ENCODE measurements at places on chromosomes 7 and 10. TPM values are rescaled to one million over a fixed set of nuclear protein-coding genes. Genes with fewer than 3 reads are reported as not detected.

DGKB gene
- not detected for total RNA-seq

CAV1 gene
- total RNA-seq = 1,483 TPM

SSC4D gene
- total RNA-seq = 0.46 TPM

PLAC9 gene
- total RNA-seq = 1.7 TPM

HMX3 gene
- total RNA-seq = not detected

NANOS1 gene
- total RNA-seq = 0.40 TPM

HOXA6 gene
- 20.7 TPM for total RNA-seq

TMUB1 gene
- total RNA-seq = 36.7 TPM

NXPH1 gene
- total RNA-seq = not detected

SLC18A3 gene
- total RNA-seq = not detected

ZCCHC24 gene
- 5.7 TPM for total RNA-seq

PKD1L1 gene
- total RNA-seq = 3.0 TPM

DNA sequence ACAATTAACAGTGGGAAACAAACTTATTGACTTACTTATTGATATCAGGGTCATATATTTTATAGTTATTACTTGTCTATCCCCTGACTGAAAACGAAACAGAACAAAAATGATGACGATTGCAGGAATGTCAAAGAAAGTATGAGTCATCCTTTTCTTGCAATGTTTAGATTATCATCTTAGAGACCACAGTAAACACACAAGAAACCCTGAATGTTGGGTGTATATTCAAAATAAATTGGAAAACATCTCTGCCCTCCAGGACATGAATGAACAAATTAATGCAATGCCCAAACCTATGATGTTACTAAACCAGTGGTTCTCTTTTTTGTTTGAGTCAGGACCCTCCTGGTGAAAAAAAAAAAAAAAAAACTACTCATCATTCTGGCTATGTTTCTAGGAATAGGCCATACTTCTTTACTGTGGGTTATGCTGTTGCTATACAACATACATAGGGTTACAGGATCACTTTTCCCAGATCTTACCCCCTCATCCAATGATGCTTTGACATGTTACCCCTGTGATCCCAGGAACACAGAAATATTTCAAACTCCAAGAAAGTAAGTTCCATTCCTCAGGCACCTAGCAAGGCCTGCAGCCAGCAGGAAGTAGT, 623.4 kb upstream of the IGFBP3 start:
- peak; percentile 72 for DNase-seq

- DNase-seq = no peak
Measured at GRCh38 chr7:39526666-39527065, 39.5 kb upstream of the YAE1 start.

DNA sequence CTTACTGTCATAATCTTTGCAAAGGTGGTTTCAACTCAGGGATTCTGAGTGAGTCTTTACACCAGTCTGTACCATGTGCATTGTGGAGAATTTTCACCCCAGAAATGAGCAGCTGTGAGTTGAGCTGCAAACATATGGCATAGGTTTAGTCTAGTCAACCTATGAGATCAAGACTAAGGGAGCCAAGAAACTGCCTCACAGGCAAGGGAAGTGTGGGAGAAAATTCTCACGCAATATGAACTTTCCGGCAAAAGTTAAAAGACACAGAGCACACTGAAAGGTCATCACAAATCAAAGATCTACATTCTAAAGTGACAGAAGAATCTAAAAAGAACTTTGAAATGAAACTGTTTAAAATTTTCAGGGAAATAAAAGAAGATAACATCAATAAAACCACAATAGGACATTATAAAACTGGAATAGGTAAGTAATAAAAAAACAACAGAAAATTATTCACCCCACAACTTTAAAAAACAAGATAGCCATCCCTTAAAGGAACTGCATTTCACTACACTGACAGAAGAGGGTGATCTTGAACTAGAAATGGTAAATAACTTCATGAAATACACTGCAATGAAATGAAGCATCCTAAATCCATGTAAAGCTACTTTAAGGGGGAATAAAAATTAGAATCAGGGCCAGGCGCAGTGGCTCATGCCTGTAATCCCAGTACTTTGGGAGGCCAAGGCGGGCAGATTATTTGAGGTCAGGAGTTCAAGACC, 63.5 kb downstream of the LGI1 start:
- peak; percentile 31 for DNase-seq

- DNase-seq = no peak
Measured at GRCh38 chr10:83987216-83987615, 152.1 kb upstream of the GHITM start.

- DNase-seq = no peak
Measured at GRCh38 chr7:6284055-6284400, 11.6 kb upstream of the CYTH3 start.

- DNase-seq = no peak
Measured at GRCh38 chr10:96721207-96721572, 876 bp upstream of the PIK3AP1 start.

- no peak for DNase-seq
Measured at GRCh38 chr10:24278176-24278889, 69.4 kb downstream of the KIAA1217 start.

DNA sequence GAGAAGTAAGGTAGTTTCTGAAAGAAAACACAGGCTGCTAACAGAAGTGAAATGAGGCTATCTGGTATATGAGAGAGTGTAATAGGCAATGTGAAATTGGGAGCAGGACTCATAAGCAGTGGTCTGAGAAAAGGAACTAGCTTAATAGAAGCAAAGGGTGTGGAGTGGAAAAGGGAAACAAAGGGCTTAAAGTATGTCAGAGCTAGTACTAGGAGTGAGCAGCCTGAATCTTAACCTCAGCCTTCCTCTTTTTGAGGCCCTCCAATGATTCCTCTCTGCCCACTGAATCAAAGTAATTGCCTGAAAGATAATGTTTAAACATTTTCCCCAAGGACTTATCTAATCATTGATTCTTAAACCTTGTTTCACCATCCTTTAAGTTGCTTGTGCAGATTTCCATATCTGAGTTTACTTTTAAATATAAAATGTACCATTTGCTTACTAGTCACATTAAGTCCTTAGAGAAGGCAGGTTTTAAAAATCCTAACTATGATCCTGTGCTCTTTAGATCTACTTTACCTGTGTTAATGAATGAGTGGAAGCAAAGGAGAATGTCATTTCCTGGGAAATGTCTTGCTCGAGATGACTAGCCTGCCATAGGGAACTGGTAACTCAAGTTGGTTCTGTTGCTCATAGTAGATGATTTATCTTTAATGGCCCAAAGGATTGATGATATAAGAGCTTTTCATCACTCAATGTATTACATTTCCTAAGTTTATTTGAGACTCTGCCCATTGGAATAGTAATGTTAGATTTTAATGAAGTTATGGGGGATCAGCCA, 155.0 kb downstream of the SKAP2 start:
- DNase-seq = no peak

- DNase-seq = no peak
Measured at GRCh38 chr7:87391020-87391701, 45.7 kb downstream of the CROT start.

GRCh38 chr10:1630304-1630703, 107.0 kb downstream of the ADARB2 start:
- no peak for DNase-seq

DNA sequence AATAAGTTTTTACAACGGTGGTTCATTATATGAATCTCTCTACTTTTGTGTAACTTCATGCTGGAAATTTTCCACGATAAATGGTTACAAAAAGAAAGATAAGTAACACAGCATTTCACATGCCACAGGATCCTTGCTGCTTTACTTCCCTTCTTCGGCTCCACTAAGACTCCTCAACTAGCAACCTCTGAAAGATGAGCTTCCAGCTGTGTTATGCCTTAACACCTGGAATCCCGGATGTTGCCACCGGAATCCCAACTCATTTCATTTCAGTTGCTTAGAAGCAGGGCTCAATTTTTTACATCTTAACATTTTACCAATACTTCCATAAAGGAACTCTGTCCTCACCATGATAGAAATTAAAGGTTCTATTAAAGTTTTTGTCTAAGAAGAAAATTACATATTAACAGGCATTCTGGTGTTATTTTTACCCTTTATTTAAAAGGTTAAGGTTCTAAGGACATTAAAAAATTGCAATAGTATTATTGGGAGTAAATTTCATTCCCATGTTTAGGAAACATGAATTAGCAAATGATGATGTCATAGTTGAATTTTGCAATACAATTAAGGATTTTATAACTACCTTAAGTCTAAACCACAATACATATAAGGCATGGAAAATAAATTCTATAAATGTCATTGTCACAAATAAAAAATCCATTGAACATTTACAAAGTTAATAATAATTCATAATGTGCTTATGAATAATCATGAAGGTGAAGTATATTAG, 57.1 kb upstream of the IL6 start:
- DNase-seq = no peak

DNA sequence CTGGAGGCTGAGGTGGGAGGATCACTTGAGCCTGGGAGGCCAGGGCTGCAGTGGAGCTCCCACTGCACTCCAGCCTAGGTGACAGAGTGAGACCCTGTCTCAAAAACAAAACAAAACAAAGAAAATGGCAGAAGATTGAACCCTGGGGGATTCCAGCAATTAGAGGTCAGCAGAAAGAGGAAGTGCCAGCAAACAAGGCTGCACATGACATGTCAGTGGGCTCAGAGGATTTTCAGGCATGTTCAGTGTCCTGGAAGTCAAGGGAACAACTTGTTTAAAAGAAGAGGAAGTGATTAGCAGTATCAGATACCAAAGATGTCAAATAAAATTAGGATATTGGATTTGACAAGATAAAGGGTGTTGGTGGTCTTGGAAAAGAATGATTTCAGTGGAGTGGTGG, 32.3 kb downstream of the RAB18 start:
- DNase-seq = no peak

DNA sequence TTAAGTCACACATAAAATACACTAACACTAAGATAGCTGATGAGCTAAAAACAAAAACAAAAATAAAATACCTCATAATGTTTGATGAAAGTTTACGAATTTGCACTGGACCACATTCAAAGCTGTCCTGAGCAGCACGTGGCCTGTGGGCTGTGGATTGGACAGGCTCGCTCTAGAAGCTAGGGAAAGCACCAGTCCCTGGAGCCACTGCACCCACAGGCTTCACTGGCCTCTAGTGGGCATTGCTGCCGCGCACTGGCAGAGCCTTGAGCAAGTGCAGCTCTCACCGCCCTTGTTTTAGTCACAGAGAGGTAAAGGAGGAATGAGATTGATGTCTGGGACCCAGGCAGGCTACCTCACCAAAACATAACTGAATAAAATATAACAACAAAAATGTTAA, 67.6 kb downstream of the PAX2 start:
- DNase-seq = no peak

DNA sequence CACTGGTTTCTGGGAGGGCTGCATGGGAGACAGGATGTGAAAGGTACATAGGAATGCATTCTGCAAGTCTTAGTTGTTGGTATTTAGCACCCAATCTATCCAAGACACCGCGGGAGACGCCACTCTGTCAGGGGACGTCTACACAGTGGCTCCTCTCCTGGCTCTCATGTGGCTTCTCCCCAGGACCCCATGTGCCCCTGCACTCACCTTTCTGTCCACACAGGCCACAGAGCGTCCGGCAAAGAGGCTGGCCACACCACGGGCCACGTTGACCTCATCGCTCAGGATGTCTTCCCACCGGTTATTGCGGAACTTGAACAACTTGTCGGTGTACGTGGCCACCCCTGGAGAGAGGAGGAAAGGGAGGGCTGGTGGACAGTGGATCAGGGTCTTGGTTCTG, 73.4 kb downstream of the GOLGA7B start:
- DNase-seq = no peak

DNA sequence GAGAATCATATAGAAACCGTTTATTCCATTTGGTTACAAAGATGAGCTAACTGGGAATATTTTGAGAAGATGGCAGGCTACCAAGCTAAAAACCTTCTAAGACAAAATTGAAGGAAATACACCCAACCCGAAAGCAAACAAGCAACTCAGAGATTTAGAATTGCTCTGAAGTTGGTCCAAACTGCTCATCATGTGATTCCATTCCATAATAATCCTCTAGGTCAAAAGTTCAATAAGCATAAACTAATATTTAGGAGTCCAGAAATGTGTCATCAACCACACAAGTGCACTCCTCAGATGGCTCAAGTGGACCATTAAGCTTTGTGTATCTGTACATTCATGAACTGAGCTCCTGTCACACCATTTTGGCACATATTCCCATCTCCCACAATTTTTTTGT, 28.7 kb downstream of the DGKI start:
- no peak for DNase-seq

DNA sequence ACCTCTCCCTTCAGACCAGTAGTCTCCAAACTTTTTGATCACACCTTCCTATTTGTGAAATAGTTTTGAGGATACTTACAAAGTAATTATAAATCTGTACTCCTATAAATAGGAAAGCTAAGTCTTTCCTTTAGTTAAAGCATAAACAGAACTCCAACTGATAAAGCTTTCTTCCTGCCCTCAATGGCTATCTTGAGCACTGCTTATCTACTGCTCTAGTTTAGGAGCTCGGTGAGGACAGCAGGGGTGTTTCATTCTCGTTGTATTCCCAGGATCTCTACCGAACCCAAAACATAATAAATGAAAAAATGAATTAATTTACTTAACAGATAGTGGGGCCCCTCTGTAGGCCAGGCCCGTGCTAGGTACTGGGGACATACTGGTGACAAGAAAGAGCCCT, 17.7 kb downstream of the SORBS1 start:
- no peak for DNase-seq

DNA sequence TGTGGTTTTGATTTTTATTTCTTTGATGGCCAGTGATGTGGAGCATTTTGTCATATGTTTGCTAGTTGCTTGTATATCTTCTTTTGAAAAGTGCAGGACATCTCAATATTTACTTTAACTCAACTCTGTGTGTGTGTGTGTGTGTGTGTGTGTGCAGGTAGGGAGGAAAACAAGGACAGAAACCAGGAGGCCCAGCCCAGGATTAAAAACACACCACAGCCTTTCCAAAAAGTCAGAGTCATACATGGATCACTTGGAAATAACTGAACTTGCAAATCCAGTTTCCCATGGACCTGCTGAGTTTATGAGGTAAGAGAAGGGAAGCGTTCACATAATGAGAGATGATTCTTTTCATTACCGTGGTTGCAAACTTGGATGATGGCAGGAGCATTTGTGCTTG, 189.9 kb upstream of the LYZL1 start:
- DNase-seq = no peak

DNA sequence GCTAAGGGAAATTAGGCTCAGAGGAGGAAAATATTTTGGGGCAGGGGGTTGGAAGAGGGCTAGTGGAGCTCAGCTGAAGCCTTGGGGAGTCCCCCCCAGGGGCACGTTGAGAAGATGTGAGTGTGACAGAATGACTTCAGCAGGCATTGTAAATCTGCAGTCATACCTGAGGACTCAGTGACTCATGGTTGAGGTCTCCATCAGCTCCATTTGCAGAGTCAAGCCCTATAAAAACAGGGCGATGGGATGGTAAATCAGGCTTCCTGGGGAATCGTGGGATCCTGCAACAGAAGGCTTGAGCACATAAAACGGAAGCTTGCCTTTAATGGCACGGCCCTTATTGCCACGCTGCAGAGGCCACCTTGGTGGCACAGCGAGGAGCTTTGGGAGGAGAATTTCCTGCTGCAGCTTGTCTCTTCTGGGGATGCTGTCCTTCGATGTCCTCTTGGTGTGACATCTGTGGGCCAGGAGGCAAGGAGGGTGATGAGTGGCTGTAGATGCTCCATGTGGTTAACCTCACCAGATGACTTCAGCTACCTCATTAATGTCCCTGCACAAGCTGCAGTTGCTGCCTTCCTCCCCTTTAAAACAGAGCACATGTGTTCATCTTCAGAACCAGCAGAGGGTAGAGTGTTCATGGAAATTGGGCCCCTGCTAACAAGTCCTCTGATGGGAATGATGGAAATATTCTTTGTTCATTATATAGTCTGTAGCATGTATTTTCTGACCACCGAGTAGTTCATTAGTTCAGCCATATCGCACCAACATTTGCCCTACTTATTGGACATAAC, 285.9 kb downstream of the LRMDA start:
- DNase-seq = no peak

GRCh38 chr10:125880719-125881118, 373 bp downstream of the DHX32 start:
- no peak for DNase-seq
